ENCODE measurements at places on chromosomes 5 and 9.

GRCh38 chr5:168227001-168227400 lies 64.4 kb upstream of the WWC1 start:
- DNase-seq: no peak

DNA sequence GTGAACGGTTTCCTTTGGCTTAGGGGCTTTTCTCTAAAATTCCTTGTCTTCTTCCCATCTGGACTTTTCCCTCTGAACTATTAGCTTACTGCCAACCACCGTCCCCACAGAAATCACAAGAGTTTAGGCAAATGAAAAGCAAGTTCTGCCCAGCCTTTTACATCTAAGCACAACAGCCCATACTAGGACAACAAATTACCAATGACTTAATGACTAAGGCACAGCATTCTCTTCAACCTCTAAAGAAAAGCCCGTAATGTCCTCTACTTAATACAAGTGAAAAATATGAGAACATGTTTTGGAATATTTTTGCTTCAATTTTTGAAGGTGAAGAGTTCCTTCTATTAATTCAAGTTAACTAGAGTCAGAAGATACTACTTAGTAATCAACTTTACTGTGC lies 1.2 kb downstream of the ZBTB5 start:
- no peak for DNase-seq

DNA sequence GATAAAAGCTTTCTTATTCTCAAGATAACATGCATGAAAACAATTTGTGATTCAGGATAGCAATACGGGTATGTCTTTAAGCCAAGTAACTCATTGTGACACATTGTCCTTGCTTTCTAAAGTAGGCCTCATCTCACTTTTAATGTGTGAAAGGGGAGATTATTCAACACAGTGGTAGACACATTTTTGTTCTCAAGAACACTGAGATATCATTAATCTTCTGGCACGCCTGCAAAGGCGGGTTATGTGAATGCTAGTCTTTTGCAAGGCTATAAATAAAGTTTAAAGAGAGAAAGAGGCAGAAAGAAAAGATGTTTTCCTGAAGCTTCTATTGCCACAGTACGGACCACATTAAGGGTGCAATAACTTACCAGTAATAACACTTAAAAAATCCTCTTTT lies 181.8 kb upstream of the MEF2C start:
- DNase-seq: no peak

- no peak for DNase-seq
Measured at GRCh38 chr5:317086-317811, 4.3 kb upstream of the AHRR start.

DNA sequence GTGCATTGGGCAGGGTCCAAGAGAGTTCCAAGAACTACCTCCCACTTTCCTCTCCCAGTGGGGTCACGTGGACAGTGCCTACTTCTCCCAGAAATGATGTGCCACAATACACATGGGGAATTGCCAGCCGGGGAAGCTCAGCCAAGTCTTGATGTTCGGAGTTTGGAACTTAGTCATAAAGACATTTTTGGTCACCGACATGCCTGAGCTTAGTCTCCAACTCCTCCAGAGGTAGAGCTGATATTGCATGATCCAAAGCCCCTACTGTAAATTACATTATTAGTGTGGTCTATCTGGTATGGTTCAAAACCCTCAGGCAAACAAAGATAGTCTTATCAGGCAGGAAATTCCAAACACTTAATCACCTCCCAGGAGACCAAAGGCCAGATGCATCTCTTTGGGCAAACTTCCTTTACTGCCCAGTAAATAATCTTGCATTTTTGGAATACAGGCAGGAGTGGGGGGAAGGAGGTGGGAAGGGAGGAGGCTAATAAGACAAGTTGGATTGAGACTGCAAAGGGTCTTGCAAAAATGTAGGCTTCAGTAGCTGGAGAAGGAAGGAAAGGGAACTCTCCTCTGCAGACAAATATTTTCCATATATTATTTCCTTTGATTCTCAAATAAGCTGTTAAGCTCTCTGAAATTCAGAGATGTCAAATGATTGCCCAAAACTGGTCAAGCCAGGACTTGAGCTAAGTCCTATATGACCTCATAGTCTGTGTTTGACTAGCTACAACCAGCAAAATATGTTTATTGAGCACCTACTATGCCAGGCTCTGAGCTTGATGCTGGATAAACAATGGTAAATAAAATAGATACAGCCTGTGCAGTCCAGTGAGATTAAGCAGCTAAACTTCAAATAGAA lies 99.4 kb downstream of the DRD1 start:
- DNase-seq: no peak

GRCh38 chr5:139640421-139641115 lies 7.6 kb upstream of the CXXC5 start:
- DNase-seq: no peak

GRCh38 chr5:45508135-45508534 lies 188.0 kb downstream of the HCN1 start:
- no peak for DNase-seq

DNA sequence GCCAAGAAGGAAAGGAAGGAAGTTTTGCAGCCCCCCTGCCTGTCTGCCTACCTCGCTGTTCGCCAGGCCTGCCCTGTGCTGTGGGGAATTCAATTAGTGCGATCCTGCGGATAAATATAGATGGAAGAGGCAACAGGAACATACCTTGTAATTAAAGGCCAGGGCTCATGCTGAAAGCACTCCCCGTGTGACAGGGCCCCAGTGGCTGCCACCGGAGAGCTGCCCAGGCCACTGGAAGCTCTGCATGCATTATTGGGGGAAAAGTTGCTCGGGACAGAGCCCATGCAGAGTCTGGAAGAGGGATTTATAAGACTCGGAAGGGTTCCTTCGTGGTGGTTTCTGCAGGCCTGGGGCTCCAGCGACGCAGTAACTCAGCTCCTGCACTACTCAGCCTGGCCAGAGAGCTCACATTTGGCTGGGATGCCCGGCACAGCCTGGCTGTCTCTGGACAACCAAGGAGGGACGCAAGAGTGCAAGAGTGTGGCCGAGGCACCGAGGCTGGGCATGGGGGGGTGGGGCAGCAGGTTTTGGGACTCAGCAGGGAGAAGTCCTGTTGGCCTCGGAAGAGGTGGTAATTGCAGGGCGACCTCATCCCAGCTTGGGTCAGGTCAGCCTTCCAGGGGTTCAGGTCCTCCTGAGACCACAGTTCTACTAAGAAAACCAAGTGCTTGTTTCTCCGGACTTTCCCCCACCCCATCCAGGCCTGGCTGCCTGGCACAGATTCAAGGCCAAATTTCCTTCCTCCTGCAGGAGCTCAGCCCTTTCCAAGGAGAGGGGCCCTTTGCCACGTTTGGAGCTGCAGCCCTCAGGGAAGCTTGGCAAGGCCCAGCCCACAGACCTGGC lies 68.1 kb upstream of the GGTA1 start:
- DNase-seq: no peak

DNA sequence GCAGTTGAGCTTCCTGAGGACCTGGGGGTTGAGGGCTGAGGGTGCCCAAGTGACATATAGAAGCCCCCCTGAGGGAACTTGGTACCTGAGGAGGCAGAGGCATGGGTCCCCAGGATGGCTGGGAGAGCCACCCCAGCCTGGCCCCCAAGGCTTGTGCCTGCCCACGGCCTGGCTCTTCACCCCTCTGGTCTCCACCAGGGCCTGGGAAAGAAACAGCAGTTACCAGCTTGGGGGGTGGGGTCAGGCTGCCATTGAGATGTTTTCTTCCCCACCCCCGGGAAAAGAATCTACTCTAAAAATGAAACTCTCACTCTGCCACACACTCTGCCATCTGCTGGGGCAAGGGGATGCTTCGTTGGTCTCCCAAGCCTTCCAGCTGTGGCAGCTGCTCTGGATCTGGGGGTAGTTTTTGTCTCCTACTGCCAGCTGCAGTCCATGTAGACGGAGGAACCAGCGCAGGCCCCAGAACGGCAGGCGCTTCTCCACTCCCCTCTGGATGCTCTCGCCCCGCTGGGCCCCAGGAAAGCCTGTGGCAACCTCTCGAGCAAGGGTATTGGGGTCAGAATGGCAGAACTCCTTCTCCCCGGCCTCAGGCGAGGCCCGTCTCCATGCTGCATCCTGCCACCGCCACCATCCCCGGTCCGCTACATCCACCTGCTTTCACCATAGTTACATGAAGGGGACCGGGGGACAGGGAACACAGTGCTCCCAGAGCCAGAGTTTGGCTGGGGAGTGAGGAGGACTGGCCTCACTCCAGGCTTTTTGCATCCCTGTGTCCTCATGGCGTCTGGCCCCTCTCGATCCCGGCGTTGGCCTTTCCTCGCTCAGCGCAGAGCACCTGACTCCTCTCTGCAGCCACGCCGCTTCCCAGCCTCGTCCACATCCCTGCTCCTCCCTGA lies 123.5 kb downstream of the DAB2IP start:
- DNase-seq: no peak

- DNase-seq: no peak
Measured at GRCh38 chr9:3553076-3553765, 27.4 kb upstream of the RFX3 start.

GRCh38 chr5:73757416-73757815 lies 131.4 kb downstream of the ARHGEF28 start:
- no peak for DNase-seq

DNA sequence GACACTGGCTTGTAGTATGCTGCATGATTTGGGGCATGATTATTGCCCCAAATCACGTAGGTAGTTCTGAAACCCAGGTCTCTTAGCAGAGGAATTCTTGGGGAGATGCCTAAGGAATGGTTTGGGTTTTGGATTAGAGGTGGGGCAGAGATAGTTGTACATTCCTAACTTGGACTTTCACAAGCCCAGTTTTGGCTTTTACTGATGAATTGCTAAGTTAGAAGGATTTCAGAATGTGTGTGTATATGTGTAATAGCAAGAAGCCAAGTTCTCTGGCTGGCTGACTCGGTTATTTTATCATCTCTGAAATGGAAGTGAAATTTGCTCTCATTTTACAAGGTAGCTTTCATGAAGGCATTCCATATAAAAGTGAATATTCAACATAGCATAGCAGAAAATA lies 23.8 kb upstream of the ZNF131 start:
- no peak for DNase-seq

DNA sequence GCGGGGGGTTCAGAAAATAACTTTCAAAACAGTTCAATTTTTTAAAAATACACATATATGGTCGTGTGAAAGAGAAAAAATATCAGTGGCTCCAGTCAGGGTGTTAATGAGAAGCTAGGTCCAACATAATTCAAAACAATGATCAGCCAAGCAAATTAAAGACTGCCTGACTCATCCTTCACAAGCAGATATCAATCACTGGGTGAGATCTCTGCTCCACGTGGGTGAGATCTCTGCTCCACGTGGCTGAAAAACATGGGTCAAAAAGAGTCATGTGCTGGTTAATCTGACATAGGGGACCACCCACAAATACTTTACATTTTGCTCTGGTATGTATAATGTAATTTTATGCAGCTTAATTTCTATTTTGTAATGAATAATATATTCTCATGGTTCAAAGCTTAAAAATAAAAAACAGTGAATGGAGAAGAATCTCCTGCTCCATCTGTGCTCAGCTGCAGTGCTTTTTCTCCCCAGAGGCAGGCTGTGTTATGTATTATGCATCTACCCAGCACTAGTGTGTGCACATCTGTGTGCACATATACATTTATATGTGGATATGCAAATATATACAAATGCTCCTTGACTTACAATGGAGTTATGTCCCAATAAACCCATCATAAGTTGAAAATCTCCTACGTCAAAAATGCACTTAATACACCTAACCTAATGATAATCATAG lies 93.1 kb upstream of the S1PR3 start:
- DNase-seq: no peak

DNA sequence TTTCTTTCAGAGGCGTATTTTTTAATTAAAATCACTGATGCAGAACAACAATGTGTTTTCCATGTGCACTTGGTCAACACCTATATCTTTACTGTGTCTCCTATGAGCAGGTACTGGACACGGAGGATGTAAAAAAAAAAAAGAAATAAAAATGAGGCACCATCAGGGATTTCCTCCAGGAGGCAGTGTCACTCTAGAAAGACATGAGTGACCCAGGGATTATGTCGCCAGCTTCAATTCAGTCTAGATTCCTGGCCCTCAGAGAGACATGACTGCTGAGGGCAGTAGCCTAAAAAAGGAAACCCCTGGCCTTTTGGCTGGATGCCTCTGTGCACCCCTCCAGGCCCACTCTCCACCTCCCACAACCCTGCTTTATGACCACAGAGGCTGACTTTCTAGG lies 18.3 kb upstream of the IL33 start:
- no peak for DNase-seq

- no peak for DNase-seq
Measured at GRCh38 chr5:174284873-174285272, 239.4 kb downstream of the NSG2 start.

- DNase-seq: no peak
Measured at GRCh38 chr5:6197427-6197826, 180.9 kb downstream of the MED10 start.

- DNase-seq: no peak
Measured at GRCh38 chr9:123511326-123512277, 155.6 kb downstream of the CRB2 start.

DNA sequence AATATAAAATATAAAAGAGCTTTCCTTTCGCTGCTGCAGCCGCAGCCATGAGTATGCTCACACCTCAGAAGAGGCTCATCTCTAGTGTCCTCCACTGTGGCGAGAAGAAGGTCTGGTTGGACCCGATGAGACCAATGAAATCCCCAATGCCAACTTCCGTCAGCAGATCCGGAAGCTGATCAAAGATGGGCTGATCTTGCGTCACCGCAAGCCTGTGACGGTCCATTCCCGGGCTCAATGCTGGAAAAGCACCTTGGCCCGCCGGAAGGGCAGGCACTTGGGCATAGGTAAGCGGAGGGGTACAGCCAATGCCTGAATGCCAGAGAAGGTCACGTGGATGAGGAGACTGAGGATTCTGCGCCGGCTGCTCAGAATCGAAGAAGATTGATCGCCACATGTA lies 12.6 kb upstream of the PRDM12 start:
- DNase-seq: no peak

DNA sequence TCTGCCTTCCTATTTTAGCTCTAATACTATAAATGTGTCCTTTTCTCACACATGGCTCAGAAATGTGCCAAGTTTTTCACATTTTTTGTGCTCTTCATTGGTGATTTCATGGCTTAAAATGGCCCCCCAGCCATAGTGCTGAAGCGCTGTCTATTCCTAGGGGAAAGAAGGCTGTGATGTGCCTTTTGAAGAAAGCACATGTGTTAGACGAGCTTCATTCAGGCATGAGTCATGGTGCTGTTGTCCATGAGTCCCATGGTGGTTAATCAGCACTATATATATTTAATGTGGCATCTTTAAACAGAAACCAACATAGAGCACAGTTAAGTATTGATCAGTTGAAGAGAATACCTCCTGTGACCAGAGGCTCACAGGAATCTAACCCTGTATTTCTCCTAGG lies 55.8 kb downstream of the PDE8B start:
- DNase-seq: no peak

DNA sequence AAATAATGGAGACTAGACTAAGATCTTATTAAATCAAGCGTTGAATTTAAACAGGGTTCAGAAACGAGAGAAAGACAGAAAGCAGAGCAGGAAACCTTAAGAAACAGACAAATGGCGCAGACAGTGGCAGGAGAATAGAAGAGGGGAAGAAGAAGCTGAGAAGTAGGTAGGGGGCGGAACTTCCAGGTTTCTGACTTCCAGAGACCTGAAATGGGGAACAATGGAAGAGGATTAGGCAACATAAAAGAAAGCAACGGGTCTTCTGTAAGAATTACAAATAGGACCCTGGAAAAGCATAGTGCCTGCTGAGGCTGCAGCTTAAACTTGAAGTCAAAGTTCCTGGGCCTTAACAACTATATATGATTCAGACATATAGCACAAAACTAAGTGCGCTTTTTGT lies 101.7 kb downstream of the BNC2 start:
- DNase-seq: no peak
